Left hindlimb (tissue), 1 donor: ENCODE measurements at places on chromosomes 1 and 21.
A peak's percentile ranks its signal among the peaks of the same experiment; 100 is the strongest.

- DNase-seq: no peak
Measured at GRCh38 chr1:77545970-77546369, 136.5 kb downstream of the ZZZ3 start.

- no peak for DNase-seq
Measured at GRCh38 chr1:79310609-79311008, 304.1 kb upstream of the ADGRL4 start.

DNA sequence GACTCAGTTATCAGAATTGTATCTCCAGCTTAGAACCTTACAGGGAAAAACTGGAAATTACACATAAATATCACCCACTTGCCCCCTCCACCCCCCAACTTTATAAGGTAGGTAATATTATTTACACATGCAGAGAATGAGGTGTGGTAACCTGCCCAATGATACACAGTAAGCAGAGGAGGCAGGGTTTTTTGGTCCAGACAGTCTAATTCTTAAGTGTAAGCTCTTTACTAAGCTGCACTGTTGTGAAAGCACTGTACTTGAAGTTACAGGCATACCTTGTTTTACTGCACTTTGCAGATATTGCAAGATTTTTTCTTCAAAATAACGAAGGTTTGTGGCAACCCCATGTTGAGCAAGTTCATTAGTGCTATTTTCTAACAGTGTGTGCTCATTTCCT is 24.8 kb upstream of the MYOCOS start:
- no peak for DNase-seq

DNA sequence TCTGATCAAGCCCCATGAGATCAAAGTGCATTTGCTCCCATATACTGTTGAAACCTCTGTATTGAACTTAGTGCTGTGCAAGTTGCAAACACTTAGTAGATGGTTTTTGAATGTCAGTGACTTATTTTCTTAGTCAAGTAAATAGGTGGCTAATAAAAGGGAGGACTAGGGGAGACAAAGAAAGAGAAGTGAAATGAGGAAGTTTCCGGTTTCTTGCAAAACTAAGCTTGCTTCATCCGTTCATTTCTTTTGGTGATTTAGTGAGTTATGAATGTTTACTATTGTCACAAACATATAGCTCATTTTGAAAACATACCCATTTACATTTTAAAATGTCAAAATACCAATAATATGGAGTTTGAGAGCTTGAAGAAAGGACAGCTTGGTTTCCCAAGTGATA is 23.0 kb downstream of the ADAMTS5 start:
- no peak for DNase-seq

DNA sequence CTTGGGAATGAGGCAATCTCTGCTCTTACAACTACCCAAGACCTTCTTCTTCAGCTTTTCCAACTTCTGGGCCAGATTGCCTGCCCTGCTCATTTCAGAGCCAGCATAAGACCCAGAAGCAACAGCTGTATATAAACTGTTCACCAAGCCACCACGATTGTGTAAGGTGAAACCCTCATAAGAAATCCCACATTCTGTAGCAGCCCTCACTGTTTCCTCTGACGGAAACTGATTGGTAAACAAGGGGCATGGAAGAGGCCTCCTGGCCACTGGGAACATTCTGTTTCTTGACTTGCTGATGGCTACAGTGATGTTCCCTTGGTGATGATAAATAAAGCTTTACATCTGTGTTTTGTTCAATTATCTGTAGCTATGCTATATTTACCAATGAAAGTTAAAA is 39.7 kb upstream of the EXO1 start:
- no peak for DNase-seq

DNA sequence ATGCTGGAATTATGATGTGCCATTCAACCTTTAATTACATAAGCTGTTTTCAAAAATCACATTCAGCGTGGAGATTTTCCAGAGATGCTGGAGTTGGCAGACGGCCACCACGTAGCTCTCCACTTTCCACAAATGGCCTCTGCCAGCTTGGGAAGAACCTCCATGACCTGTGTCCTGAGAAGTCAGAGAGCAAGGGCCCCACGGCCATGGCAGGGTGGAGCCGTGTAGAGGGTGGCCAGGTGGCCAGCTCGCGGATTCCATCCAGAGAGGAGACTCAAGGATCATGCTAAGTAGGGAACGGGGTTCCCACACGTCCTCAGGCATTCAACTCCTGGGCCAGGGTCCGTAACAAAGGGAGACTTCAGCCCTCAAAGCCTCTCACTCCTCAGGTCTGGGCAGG is 1.3 kb upstream of the GALE start:
- DNase-seq: no peak

DNA sequence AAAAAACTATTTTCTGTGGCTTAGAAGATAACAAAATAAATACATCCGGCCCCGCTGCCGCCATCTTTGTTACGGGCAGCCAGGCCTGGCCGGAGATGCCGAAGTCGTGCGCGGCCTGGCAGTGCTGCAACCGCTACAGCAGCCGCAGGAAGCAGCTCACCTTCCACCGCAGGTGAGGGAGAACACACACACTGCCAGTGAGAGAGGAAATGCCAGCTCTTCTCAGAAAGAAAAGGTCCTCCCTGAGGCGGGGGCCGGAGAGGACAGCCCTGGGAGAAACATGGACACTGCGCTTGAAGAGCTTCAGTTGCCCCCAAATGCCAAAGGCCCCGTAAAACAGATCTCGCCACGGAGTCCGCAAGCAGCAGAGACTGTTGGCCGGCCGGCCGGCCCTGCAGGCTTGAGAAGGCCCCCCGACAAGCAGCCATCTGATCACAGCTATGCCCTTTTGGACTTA is 323.2 kb downstream of the AMY1C start:
- DNase-seq: no peak

DNA sequence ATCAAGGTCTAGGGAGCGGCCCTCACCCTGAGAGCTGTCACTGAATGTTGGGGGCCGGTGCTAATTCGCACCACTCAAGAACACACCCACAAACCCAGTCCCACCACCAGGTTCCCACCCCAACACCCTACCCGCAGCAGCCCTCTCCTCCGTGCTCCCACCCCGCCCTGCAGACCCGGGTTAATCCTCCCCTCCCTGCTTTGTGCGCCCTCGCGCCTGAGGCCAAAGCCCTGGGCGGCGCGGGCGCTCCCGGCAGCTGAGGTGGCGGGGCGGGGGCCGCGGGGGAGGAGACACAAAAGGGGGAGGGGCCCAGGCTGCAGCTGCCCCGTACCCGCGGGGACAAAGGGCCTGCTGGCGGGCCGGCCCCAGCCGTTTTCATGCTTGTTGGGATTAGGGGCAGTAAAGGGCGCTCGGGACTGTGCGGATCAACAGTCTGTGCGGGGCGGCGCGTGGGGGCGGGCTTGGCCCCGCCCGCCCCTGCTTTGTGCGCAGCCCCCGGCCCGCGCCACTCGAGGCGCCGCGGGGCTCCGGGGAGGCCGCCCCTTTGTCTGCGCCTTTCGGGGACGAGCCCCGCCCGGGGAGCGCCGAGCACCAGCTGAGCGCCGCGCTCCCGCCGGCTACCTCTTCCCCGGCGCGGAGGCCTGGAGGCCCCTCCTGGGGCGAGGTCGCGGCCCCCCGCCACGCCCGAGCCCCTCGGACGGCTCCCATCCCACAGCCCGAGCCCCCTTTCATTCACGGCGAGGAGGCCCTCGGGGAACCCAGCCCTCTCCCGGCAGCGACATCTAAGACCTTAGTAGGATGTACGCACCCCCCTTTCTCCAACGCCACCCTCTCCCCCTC is 10.9 kb downstream of the C1orf216 start:
- peak; percentile 58 for DNase-seq

GRCh38 chr1:215479567-215479966 is 87.5 kb upstream of the KCTD3 start:
- no peak for DNase-seq

GRCh38 chr1:171122893-171123292 is 32.2 kb downstream of the FMO3 start:
- DNase-seq: no peak

GRCh38 chr1:60894741-60895140 is 187.6 kb upstream of the NFIA start:
- DNase-seq: no peak

GRCh38 chr21:36694031-36694515 is 4.8 kb upstream of the SIM2 start:
- no peak for DNase-seq

- no peak for DNase-seq
Measured at GRCh38 chr21:24895885-24896734, 711.2 kb downstream of the MRPL39 start.

- DNase-seq: no peak
Measured at GRCh38 chr1:47782414-47783166, 214.6 kb downstream of the TRABD2B start.

GRCh38 chr1:62687421-62687902 is 724 bp downstream of the DOCK7 start:
- DNase-seq: peak; percentile 78

DNA sequence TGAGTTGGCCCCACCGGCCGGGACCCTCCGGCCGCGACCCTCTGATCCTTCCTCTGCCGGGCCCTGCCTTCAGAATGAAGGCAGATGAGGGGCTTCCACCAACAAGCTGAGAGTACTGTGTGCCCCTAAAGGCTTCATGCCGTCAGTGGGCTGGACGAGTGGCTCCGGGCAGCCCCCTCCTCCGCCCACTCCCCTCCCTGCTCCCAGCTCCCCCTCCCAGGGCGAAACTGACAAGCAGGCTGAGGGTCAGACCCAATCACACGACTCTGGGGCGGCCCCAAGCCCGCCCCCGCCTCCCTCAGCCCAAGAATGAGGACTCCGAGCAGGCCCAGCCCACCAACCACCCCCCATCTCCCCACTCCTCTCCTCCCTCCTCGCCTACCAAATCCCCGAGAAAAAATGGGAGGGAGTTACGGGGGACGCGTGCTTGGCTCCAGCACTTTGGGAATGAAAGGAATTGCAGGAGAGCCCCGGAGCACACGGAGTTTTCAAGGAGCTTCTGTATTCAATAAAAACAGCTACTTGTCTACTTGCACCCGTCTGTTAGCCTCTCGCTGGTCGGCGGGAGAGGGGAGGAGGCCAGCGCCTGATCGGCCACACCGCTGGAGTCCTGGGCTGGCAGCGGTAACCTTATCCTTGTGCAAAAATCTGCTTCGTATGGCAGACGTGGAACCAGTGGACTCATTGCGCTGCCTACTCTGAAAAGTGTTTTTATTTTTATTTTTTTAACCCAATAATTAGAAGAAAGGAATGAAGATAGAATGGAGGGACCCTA is at the start of gene COL11A1:
COL11A1 (minus strand) TSS at position 147 of the 775 bp plus-strand sequence. CDS start 344 bp downstream, outside the sequence.
- DNase-seq: peak; percentile 97

DNA sequence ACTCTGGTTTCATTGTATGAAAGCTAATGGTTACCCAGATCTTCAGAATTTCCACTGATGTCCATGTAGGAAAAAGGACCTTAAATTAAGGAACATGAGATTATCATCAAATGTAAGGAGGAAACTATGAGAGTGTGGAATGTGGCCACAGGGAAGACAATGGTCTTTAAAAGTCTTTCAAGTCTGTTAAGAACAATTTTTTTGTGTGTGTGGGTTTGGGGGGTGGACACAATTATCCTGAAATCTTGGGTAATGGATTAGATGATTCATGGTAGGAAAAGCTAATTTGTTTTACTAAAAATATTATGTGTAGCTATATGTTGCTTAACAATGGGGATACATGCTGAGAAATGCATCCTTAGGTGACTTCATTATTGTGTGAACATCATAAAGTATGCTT is 72.9 kb downstream of the PLA2G4A start:
- DNase-seq: no peak

DNA sequence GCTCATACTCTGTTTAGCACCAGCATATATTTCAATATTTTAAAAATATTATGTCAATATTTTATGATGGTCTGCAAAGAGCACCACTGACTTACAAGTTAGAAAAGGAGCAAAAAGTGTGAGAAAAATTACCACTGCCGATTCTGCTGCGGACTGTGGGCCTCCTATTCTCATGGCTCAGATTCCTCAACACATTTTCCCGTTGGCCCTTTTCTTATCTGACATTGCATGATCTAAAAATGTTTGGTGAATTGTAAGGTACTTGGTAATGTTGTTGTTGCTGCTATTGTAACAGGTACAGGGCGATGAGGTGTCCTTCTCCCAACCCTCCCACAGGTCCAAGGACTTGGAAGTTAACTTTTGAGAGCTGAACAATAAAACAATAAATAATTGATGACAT is 737 bp downstream of the C1orf162 start:
- DNase-seq: no peak

GRCh38 chr1:90732136-90732535 is 15.0 kb upstream of the BARHL2 start:
- DNase-seq: no peak

- DNase-seq: no peak
Measured at GRCh38 chr1:160850993-160851392, 11.7 kb downstream of the CD244 start.

- DNase-seq: no peak
Measured at GRCh38 chr1:210446479-210446878, 117.8 kb downstream of the HHAT start.

- DNase-seq: no peak
Measured at GRCh38 chr21:43930848-43931375, 65.9 kb downstream of the AGPAT3 start.

GRCh38 chr1:230243583-230244353 is 176.7 kb downstream of the GALNT2 start:
- DNase-seq: no peak

DNA sequence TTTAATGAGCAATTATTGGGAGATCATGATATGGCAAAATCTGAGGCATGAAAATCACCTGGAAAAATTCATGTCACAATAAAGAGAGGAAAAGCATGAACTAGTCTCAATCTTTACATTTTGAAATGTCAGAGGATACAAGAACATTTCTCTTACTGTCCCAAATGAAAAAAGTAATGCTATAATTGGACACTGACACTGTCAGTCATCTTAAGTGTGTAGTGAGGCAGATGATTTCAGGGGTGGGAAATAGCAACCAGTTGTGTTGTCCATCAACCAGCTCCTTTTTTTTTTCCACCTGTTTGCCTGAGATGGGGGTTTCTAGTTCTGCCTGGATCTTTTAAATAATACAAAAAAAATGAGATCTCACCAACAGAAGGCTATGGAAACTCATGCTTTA is 646.2 kb downstream of the KCNT2 start:
- DNase-seq: no peak

- DNase-seq: peak; percentile 79
Measured at GRCh38 chr1:35717911-35718476, 690 bp downstream of the C1orf216 start.

- DNase-seq: no peak
Measured at GRCh38 chr1:17791480-17791879, 36.3 kb downstream of the ACTL8 start.

GRCh38 chr1:101595881-101596374 is 359.1 kb downstream of the S1PR1 start:
- no peak for DNase-seq
